NCI-H2227 treated with DMSO at 0.1 percent for 48 hours (cell line): ENCODE measurements at places on chromosomes 4 and X.

DNA sequence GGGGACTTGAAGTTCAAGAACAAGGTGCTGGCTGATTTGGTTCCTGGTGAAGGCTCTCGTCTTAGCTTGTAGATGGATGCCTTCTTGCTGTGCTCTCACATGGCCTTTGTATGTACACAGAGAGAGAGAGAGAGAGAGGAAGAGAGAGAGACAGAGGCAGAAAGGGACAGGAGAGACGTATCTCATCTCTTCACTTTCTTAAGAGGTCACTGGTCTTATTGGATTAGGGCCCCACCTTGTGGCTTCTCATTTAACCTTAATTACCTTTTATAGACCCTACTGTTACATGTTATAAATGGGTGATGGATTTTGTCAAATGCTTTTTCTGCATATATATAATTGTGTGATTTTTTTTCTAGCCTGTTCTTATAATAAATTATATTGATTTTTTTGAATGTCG, 1444.2 kb downstream of the ADGRL3 start:
- no peak for DNase-seq

DNA sequence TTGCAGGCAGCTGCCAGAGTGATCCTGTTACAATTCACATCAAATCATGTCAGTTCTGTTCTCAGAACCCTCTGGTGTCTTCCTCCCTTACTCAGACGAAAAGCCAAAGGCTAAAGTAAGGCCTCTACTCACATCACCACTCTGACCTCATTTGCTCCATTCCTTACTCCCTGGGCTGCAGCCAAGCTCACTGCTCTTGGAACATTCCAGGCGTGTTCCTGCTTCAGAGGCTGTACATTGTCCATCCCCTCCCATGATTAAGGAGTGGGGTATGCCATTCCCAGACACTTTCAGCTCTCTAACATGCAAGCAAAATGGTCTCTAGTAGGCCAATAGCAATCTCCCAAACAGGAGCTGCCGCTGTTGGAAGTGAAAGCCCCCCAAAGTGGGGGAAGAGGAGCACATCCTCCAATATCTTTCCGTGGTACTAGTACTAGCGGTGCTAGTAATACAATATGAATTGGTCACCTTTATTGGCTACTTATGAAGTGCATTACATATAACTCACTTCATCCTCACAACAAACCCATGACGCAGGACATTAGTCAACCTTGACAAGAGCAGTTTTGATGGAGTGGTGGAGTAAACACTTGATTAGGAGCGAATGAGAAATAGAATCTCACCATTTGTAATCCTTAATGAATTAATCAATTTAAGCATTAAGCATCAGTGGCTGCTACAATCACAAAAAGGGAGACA, 15.0 kb downstream of the GAB3 start:
- DNase-seq: no peak

DNA sequence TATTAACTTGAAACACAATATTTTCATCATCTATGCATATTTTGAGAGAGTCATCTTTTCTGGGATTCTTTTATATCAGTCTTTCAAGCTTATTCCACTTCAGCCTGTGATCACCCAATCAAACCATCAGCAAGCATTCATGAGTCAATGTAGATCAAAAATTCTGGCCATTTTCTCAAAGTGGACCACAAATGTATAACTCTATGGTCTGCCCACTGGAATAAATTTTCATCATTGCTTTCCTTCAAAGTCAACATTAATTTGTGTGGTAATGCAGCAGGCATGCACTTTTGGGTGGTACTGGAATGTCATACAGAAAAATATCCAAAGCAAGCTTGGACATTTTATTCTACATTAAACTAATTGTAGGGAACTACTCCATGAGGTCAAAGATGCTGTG, 1013.0 kb downstream of the STIM2 start:
- no peak for DNase-seq

- DNase-seq: no peak
These were observed 840 bp downstream of the GUF1 start for GRCh38 chr4:44679060-44679459.

GRCh38 chr4:76622126-76622525, 187.1 kb downstream of the SHROOM3 start:
- no peak for DNase-seq

DNA sequence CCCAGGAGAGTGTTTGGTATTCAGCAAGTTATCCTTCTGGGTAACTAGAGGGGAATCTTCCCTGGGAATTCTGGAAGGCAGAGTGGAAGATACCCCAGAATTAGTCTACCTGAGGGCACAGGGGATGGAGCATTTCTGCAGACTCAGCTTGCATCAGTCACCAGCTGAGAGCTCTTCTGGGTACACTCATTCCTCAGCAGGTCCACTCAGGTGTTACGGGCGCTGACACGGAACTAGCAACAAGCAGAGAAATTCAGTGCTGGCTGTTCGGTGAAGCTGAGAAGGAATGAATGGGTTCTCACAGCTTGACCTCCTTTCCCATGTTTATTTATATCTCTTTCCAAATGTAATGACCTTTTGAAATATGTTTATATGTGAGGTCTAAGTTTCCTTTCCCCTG, 106.0 kb upstream of the PNPLA4 start:
- DNase-seq: no peak
